ENCODE measurements at places on chromosomes 7 and 10. TPM values are rescaled to one million over a fixed set of nuclear protein-coding genes. Genes with fewer than 3 reads are reported as not detected.

DNAH11 gene
- 0.94 TPM for total RNA-seq

POLR2J gene
- total RNA-seq = 53.1 TPM

TFR2 gene
- 2.2 TPM for total RNA-seq

FAM241B gene
- 5.6 TPM for total RNA-seq

FGL2 gene
- total RNA-seq = 10.9 TPM

DDC gene
- not detected for total RNA-seq

SLC26A3 gene
- total RNA-seq = 0.31 TPM

DNA sequence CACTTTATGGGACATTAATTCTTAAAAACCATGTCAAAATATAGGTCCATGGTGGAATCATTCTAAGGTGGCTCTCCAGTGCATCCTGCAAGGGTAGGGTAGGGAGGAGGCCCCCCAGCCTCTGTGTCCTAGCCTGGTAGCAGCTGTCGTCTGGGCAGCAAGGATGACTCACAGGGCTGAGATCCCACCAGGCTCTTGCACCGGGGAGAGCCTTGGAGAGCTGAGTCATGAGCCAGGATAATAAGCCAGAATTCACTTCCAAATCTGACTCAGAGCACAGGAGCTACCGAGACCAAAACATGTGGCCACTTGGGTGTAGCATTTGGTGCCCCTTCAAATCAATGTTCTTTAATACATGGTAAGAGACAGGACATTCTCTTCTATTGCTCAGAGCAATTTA is 298.5 kb downstream of the NEBL start:
- DNase-seq = no peak

GRCh38 chr10:102147561-102147960 is 4.6 kb upstream of the NOLC1 start:
- no peak for DNase-seq

- no peak for DNase-seq
Observed at GRCh38 chr7:95590387-95591248, 5.7 kb downstream of the PDK4 start.

DNA sequence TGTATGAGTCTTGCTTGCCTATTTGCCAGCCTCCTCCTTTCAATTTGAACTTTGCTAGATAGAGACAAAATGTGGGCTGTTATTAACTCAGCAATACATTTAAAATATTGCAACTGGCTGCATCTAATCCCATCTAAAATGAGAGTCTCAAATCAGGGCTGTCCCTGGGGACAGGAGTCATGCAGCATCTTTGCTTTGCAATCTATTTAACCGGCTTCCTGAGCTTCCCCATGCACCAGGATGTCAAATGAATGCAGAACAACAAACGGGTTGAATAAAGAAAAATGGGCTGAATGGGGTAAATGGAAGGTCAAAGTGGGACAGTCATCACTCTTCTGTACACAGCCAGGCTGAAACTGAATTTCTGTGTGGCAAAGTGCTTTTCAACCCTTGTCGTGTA is 89.2 kb downstream of the AOAH start:
- DNase-seq = no peak

- no peak for DNase-seq
Observed at GRCh38 chr10:102998399-102998907, 80.4 kb downstream of the CNNM2 start.

DNA sequence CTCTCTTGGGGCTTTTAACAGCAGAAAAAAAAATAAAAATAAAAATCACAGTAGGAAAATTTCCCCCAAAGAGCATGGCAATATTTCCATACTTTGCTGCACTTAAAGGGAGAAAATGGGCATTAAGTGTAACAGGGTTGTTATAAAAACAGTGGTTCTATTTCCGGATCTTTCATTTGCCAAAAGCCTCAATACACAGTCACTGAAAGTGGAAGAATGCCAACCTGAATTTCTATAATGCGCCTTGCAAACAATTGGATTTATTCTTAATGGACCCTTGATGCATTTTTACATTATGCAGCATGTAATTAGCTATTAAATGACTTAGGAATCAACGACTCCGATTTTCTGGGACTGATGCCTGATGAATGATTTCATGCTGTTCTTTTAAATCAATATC is 127.6 kb upstream of the NANOS1 start:
- no peak for DNase-seq

DNA sequence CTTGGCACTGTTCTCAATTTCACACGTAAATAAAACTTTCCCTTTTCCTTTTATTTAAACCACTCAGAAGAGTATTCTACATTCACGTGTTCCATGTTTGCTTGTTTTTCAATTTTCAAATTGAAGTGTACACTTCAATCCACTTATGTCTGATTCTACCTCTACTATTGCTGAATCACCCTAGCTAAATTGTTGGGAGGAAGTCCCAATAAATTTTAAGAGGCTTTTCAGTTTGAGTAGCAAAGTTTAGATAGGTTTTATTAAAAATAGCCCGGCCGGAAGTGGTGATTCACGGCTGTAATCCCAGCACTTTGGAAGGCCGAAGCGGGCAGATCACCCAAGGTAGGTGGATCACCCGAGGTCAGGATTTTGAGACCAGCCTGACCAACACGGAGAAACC is 1414.7 kb upstream of the CELF2 start:
- DNase-seq = no peak

GRCh38 chr7:816751-817671 is 15.3 kb upstream of the SUN1 start:
- no peak for DNase-seq

- no peak for DNase-seq
Observed at GRCh38 chr10:132480356-132480755, 57.2 kb upstream of the INPP5A start.

GRCh38 chr10:46096909-46097575 is 51.0 kb upstream of the MSMB start:
- no peak for DNase-seq

- no peak for DNase-seq
Observed at GRCh38 chr10:5531558-5532306, 7.0 kb downstream of the CALML3 start.

DNA sequence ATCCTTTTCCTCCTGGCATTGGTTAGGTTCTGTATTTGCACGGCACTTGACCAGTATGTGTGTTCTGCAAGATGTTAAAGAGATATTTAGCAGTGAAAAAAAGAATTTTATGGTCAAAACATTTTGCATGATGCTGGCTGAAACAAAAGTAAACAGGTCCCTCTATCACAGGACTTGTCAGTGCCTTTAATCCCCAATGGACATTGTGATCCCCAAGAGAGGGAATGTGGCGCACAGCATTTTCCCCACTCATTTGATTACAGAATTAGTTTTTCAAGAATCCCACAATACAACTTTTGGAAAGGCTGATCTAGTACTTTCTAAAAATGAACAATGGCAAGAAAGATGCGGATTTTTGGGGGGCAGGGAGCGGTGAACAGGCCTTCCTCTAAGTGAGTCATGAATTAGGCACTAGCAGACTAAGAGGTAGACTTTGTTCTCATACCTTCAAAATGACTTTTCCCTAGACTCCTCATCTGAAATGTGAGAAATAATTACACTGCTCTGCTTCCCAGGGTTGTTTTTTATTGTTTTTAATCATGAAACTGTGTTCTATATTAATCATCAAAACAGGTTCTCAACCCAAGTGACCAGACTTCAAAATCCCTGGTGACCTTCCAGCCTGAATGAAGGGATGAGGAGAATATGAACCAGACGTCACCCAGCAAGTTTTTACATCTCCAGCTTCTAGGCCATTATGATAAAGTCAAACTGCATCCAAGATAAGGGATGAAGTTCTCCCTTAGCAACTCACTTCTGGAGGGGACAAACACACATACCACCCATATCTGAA is 8.6 kb downstream of the FBXW4 start:
- no peak for DNase-seq

GRCh38 chr10:97065128-97065527 is 120.6 kb downstream of the SLIT1 start:
- DNase-seq = no peak
